ENCODE measurements at places on chromosomes 4 and X.

- DNase-seq, result no peak
Measured at GRCh38 chrX:140157143-140157542, 191.8 kb upstream of the CXorf66 start.

DNA sequence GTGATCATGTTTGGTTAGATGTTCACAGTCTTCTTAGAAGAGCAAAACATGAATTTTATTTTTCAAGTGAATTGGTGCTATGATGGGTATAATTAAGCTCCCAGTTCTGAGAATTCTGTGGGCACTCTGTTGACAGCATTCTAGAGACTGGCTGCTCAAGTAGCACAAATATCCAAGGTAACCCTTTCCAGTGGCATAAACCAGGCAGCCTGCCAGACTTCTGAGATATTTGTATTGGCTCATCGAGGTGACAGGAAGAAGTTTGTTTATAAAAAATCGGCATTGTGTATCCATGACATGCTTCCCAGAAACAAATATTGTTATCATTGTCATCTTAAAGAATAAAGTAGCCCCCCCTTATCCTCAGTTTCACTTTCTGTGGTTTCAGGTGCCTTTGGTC is 28.3 kb downstream of the LANCL3 start:
- no peak for DNase-seq

GRCh38 chrX:19072372-19072771 is 49.9 kb downstream of the ADGRG2 start:
- no peak for DNase-seq

DNA sequence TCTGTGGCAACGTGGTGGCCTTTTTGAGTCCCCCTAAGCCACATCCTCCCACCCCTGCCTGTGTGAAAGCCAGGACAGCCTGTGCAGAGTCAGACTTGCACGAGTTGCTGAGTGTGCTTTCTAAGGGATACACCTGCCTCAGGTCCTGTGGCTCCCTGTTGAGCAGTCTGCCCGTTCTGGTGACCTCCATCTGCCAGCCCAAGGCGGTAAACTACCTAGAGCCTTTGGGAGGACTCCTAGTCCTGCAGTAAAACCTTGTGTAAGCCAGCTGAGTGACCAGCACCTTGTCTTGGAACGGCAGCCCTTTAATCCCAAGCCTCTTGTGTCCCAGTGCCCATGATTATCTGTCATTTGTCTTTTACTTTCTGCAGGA is 69.3 kb downstream of the NBDY start:
- DNase-seq, result no peak

DNA sequence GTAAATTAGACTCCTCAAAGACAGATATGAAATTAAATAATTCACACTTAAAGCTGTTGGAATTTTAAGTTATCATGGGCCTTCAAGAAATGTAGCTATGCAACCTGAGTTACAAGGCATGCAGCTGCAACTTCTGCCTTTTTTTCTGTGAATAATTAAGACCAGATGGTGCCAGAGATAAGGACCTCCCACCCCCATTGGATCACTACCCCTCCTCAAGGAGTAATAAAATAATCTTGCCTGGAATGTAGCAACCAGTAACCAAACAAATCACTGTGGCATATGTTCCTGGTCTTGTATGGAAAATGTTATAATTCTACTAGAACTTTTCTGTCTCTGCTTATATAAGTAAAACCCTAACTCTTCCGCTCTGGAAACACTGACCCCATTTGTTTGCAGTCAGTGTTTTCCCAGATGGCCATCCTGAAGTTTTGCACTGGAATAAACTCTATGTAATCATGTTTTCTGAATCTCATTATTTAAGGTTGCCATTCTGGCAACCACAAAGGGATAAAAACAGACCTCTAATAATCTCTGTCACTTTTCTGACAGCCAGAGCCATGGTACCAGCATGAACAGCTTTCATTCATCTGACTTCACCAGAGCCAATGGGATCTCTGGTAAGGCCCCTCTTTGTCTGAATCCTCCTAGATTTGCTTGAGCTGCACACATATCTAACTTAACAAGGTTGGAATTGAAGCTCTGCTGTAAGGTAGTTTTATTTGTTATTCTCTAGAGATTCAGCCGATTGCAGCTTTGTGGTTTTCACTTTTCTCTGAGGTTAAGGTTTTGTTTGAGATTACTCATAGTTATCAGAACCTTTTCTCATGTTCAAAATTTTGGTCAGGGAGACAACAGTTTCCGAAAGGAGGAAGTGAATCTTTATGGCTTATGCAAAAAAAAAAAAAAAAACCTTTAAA is 274.6 kb downstream of the NAF1 start:
- no peak for DNase-seq

DNA sequence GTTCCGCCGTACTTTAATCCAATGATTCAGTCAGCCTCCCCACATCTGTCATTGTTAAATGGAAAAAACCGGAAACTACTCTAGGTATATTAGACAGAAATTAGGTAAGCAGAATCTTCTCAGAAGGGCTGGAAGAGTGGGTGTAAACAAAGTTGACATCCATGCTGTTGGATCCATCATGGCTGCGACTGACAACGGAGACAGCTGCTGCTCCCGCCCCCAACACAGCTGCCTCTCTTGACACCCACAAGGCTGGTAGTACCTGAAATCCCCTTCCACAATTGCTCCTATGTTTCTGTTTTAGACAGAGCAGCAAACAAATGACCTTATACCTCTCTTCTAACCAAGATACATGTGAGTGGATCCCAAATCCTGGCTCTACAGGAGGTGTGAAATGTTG is 66.6 kb downstream of the RXFP1 start:
- DNase-seq, result no peak

- no peak for DNase-seq
Measured at GRCh38 chr4:3192188-3192587, 56.8 kb upstream of the MSANTD1 start.

DNA sequence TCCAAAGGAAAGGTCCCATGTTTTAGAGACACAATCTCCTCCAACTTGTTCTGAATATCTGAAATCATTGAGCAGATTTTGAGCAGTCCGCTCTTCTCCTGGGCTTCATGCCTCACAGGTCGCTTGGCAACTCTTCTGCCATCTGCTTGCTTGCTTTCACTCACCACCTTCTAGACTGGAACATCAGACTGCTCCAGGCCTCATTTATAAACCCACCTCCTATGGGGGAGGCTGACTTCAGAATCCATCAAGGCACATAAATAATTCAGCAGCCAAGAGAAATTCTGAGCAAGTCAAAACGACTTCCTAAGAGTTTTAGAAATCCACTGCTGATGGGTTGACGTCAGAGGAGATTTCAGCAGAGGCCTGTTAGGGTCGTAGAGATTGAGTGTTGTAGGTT is 64.1 kb downstream of the FAM184B start:
- no peak for DNase-seq

GRCh38 chrX:126695375-126695896 is 124.1 kb upstream of the PRR32 start:
- no peak for DNase-seq

GRCh38 chrX:123489011-123489410 is 243.8 kb downstream of the THOC2 start:
- no peak for DNase-seq

GRCh38 chr4:145933134-145933533 is 5.5 kb downstream of the ZNF827 start:
- no peak for DNase-seq

DNA sequence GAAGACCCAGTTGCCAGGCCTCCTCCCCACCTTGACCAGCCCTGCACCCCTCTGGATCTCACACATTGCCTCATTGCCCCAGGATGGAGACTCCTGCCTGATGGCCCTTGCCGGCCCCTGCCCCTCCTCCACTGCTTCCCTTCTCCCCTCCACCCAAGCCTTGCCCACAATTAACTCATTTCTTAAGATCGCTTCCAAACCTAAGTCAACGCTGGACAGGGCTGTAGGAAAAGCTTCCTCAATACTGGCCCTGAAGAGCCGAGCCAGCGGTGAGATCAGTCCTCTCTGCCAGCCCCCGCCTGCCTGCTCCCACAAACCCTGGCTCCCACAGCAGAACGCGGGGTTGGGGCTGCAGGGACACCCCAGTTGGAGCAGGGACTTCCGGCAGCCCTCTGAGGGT is 7.5 kb upstream of the HAUS7 start:
- no peak for DNase-seq

DNA sequence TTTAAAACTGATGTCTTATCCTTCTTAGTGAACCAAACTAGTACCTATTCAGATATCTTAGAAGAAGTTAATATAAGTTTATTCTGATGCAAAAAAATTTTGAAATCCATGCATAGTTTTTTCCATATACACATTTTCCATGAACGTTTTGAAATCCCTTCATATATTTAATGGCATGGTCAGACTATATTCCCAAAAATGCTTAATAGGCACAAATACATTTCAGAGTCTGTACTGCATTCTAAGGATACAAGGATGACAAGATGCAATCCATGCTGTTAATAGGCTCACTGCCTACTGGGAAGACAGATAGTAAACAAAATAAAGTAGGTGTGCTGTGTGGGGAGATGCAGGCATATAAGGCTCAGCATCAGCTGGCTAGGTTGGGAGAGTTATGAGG is 33.2 kb downstream of the PROM1 start:
- DNase-seq, result no peak

GRCh38 chr4:153880983-153881382 is 92.1 kb upstream of the SFRP2 start:
- DNase-seq, result no peak

GRCh38 chrX:68292471-68292870 is 140.8 kb downstream of the OPHN1 start:
- no peak for DNase-seq

- DNase-seq, result peak; percentile 18
Measured at GRCh38 chr4:138724530-138724929, 291.1 kb upstream of the NOCT start.

DNA sequence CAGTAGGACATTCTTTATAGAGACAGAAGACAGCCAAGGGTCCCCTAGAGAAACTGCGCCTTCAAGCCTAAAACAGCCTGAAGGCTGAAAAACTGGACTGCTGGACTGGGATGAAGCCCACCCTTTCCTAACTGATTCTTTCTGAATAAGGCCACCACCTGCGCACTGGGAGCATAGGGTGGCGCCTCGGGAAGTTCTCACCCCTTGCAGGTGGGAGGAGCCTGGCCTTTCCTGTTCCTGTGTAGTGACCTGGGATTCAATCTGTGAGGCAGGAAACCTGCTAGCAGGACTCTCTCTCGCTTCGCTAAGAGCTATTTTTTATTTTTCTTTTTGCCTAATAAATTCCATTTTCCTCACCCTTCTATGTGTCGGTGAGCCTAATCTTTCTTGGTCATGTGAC is 61.8 kb upstream of the KLHL13 start:
- no peak for DNase-seq

- DNase-seq, result peak; percentile 76
Measured at GRCh38 chr4:151484396-151485102, 75.6 kb downstream of the FHIP1A start.

DNA sequence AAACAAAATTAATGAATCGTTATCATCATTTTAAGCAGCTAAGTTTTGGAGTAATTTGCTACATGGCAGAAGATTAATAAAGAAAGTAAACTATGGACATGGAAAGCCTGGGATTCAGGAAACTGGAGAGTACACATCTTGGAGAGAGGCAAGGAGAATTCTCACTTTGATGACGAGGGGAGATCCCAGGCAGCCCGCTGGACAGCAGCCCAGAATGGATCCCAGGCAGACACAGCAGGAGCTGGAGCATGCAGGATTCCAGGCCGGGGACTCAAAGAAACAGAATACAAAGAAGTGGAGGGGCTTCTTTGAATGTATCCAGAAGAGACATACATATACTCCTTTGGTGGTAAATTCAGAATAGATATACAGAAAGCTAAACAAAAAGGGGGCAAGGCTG is 118.0 kb upstream of the ATP6AP2 start:
- DNase-seq, result no peak

- DNase-seq, result peak; percentile 85
Measured at GRCh38 chr4:1992468-1993168, 16.2 kb downstream of the NELFA start.

- DNase-seq, result peak; percentile 78
Measured at GRCh38 chr4:7539659-7540058, 104.9 kb upstream of the PSAPL1 start.

DNA sequence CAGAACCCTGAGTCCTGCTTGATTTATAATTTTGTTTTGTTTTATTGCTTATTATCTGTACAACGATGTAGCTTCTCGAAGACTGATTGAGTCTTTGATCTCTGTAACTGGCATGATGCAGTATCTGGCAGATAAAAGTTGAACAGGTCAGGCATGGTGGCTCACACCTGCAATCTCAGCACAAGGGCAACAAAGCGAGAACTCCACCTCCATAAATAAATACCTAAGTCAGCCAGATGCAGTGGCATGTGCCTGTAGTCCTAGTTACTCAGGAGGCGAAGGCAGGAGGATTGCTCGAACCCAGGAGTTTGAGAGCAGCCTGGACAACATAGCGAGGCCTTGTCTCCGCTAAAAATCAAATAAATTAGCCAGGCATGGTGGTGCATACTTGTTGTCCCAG is 15.7 kb upstream of the WDR19 start:
- DNase-seq, result no peak

- DNase-seq, result peak; percentile 58
Measured at GRCh38 chr4:182925298-182925757, 8.1 kb upstream of the DCTD start.
